ENCODE measurements at places on chromosomes 6 and 20.

GRCh38 chr20:14208956-14209355 lies 128.5 kb downstream of the FLRT3 start:
- no peak for DNase-seq

GRCh38 chr20:47875297-47876025 lies 90.2 kb upstream of the SULF2 start:
- no peak for DNase-seq

DNA sequence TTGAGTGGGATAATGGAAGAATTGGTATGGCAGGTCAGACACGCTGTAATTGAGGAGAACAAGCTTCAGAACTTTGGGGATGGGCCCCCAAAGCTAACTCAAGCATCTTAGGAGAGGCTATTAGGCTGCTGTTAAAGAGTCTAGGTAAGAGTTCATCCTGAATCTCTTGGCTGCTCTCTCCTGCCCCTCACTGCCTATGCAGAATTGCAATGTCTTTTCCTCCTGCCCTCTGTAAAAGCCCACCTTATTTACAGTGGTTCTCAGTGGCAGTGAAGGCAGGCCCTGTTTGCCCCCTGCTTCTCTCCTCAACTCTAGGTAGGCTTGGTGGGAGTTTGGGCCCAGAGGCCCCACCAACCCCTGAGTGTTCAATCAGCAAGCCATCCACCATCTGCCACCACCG lies 55.0 kb downstream of the LYRM2 start:
- DNase-seq = no peak

GRCh38 chr6:144310765-144311164 lies 25.6 kb downstream of the UTRN start:
- DNase-seq = no peak

GRCh38 chr20:16777126-16777525 lies 29.0 kb downstream of the OTOR start:
- DNase-seq = no peak
